NCI-H1105 treated with DMSO at 0.1 percent for 48 hours (cell line): ENCODE measurements at places on chromosomes 7 and 10.

DNA sequence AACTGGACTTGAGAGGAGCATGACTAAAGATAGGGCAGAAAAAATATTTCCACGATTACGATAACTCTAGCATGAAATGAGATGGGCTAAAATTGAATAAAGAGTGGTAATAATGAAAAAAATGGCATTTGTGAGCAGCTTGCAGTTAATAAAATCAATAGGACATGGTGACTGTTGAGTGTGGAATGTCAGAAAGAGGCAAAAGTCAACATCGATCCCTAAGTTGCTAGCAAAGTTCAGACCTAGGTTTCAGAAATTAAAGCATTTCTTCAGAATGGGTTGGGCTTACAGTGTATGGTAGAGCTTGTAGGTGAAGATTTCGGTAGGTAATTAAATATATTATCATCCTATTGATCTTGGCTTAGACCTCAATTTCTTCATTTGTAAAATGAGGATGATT is 656.7 kb upstream of the NRG3 start:
- no peak for DNase-seq

DNA sequence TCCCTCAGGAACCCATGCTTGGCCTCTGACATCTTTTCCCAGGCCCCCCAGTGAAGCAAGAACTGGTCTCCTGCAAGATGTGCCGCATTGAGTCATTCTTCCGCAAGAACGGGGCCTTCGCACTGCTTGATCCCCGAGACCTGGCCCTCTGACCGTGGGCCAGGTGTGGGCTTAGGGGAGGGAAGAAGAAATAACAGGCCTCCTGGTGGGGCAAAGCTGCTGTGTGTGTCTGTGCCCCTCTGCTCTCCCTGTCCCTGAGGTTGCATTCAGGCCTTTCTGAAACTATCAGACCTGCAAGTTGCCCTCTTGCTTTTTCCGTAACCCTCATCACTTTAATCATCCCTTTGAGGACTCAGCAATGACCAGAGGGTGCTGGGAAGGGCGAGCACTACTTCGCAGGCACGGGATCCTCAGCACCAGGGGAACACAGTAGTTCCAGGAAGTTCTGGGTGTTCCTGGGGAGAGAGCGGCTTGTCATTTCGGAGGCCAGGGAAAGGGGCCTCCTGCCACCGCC is 6.0 kb downstream of the ATP6V1F start:
- no peak for DNase-seq

- DNase-seq, result no peak
Observed at GRCh38 chr10:47253651-47254375, 46.2 kb upstream of the GDF10 start.

- no peak for DNase-seq
Observed at GRCh38 chr7:110693344-110693743, 397.6 kb upstream of the LRRN3 start.

DNA sequence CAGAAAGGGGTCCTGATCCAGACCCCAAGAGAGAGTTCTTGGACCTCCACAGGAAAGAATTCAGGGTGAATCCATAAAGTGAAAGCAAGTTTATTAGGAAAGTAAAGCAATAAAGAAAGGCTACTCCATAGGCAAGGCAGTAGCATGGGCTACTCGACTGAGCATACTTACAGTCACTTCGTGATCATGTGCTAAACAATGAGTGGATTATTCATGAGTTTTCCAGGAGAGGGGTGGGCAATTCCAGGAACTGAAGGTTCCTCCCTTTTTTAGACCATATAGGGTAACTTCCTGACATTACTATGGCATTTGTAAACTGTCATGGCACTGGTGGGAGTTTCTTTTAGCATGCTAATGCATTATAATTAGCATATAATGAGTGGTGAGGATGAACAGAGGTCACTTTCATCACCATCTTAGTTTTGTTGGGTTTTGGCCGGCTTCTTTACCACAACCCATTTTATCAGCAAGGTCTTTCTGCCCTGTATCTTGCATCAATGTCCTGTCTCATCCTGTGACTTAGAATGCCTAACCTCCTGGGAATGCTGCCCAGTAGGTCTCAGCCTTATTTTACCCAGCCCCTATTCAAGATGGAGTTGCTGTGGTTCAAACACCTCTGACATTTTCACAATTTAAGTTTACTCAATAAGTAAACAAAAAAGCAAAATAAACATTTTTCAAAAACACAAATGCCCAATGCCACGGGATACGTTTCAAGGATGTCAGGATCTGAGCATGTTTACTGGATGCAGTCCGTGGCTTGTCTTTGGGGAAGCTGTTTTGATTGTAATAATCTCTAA is 37.0 kb downstream of the ALOX5 start:
- DNase-seq, result no peak
